ENCODE measurements at places on chromosomes 7 and 10. TPM values are rescaled to one million over a fixed set of nuclear protein-coding genes. Genes with fewer than 3 reads are reported as not detected.

- DNase-seq = peak; percentile 57
Measured at GRCh38 chr7:15558756-15559155, 3.1 kb downstream of the AGMO start.

GRCh38 chr7:135194494-135195095 lies 16.7 kb downstream of the WDR91 start:
- DNase-seq = no peak

DNA sequence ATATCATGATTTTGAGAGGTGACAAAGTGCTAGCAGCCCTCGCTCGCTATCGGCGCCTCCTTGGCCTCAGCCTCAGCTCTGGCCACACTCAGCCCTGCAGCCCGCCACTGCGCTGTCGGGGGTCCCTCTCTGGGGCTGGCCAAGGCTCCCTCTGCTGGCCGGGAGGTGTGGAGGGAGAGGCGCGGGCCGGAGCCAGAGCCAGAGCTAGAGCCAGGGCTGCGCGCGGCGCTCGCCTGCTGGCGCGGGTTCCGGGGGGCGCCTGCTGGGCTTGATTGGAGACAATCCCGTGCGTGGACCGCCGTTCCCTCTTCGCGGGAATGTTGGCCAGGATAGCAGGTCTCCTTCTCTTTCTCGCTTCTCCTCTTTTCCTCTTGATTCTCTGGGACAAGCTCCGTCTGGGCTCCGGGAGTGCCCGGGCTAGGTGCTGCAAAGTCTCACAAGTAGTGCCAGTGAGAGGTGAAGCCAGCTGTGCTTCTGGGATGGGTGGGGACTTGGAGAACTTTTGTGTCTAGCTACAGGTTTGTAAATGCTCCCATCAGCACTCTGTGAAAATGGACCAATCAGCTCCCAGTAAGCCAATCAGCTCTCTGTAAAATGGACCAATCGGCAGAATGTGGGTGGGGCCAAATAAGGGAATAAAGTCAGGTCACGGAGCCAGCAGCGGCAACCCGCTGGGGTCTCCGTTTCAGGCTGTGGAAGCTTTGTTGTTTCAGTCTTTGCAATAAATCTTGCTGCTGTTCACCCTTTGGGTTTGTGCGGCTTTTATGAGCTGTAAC lies 43.4 kb upstream of the ELMO1 start:
- DNase-seq = no peak

DNA sequence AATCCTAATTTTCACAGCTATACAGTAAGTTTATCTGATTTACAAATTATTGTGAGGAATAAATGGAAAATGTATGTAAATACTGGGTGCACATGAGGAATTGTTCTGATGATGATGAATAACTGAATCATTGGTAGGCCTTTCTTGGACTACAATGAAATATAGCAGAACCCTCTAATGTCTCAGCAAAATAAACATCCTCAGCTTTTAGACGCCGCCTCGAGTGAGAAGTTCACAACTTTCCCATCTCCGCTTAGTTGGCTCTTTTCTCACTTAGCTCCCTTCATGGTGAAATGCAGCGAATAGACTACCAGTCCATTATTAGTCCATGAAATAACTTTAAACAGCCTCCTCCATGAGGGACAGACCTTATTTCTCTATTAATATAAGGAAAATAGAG lies 182.3 kb downstream of the BICC1 start:
- peak; percentile 40 for DNase-seq

GRCh38 chr7:116779216-116779615 lies 83.2 kb upstream of the CAPZA2 start:
- DNase-seq = no peak

GRCh38 chr10:116691635-116692034 lies 50.7 kb downstream of the HSPA12A start:
- DNase-seq = no peak

DNA sequence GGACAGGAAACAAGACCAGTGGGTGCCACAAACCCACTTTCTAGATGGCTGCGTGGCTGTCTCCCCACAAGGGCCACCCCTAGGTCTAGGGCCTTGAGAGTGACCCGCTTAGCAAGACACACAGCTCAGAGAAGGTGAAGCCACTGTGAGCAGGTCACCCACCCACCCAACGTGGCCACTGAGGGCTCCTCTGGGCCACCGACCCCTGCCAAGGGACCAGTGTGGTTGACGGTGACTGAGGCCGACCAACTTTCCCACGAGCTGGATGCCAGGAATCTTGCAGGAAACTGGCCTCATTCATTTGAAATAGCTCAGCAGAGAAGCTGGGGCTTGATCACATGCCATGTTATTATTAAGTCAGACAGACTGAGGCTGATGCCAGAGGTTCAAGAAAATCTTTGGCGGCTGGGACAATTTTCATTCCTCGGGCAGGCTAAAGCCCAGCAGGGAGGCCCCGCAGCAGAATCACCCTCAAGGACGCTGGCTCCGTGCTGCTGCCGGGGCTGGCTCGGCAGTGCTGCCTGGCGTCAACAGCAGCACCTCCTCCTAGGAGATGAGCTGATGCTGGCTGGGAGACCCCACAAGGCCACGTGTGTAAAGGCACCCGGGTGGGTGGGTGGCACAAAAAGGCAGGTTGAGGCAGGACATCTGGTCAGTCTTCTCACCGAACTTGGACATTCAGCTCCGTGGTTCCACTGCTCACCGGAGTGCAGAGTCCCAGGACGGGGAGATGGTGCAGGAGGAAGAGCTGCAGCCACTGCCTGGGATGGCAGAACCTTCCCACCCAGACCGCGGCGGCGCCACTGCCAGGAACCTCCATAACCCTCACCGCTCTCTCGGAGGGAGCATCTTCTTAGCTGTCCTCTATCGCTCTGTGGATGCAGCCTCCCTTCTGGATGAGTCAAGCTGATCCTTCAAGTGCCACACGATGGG lies 57.8 kb downstream of the ZRANB1 start:
- DNase-seq = no peak

DNA sequence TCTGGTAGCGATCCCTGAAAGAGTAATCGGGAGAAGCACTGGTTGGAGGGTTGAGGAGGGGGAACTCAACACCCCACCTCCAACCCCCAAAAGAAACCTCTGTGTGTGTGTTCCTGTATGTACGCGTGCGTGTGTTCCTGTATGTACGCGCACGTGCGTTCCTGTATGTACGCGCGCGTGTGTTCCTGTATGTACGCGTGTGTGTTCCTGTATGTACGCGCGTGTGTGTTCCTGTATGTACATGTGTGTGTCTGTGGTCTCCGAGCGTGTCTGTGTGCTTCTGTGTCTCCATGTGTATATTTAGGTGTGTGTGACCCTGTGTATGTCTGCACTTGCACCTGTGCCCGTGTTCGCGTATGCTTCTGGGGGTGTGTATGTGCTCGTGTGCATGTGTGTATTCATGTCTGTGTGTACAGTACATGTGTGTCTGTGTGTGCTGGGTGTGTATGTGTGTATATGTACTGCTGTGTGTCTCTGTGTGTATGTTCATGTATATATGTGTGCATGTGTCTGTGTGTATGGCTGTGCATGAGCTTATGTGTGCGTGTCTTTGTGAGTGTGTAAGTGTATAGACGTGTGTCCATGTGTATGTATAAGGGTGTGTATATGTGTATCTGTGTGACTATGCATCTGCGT lies 42.9 kb upstream of the KLF6 start:
- no peak for DNase-seq

DNA sequence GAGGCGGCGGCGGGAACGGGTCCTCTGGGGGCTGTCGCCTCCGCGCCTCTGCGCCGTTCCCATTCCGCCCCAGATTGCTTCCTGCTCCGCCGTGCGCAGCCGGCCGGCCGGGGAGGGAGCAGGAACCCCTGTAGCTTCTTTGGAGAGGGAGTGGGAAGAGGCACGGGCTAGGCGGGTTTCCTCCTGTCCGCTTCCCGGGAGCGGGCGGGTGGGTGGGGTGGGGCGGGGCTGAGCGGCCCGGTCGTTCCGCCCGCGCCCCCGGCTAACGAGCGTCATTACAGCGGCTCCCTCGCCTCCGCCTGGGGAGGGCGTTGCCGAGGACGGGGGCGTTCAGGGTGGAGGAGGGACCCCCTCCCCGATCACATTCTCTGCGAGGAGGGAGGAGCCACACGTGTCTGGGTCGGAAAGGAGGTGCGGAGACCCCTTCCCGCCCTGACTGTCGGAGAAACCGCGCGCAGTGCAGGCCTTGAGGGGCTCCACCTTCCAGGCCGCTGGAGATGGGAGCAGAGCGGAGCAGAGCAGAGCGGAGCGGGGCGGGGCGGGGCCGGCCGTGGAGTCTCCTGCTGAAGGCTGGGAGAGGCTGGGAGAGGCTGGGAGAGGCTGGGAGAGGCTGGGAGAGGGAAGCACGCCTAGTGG lies 39.7 kb downstream of the AGAP3 start:
- DNase-seq = no peak

DNA sequence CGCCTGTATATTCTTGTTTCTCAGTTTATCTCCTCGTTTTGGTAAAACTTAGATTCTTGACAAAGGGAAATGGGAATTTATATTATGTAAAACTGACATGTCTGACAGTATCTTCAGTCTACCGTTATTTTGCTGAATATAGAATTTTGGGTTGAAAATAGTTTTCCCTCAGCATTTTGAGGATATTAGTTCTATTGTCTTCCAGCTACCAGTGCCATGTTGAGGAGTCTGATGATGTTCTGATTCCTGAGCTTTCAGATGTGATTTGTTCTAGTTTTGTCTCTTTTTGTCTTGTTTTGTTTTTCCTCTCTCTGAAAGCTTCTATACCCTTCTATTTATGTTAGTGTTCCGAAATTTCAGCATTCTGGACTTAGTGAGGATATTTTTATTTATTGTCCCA lies 8.0 kb upstream of the PRKAR2B start:
- DNase-seq = no peak

DNA sequence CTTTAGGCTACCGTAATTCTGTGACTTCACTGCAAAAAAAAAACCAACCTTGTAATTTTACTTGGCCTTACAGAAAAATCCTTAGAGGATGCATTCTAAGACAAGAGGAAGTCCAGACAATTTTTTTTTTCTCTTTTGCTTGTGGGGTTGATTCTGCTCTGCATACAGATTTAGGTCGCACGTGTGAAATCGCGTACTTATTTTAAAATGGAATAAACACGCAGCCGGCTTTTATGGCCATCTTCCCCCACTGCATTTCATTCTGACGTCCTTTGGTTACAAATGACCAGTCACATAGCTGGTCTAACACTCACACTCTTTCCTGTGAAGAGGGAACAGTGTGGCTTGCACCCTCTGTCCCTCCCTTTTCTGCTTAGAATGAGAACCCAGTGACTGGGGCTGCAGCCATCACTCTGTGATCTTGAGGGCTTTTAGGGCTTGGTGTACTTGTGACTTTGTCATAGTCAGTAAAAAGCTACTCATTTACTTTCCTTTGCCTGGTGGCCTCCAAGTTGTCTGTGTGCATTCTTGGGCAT lies 63.6 kb upstream of the CARD11 start:
- no peak for DNase-seq

DNA sequence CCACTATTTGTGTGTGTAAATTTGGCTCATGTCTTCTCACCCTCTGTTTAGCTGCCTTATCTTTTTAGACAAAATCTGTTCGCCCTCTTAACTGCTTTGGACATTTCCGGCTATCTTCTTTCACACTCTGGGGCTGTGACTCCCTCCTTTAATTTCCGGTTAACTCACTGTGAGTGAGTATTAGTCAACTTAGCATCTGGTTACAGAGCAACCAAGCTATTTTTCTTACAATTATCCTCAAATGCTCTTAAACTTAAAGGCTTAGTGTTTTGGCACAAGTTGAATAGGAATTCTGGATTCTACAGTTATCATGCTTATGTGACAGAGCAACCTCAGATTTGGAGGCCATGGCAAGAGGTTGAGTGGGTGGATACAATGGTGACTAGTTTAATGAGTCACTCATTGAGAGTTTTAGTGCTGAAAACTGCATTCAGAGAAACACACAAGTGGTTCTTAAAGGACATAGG lies 177.6 kb upstream of the SEMA3A start:
- DNase-seq = peak; percentile 94

GRCh38 chr10:75469006-75469616 lies 37.7 kb downstream of the LRMDA start:
- DNase-seq = peak; percentile 98

DNA sequence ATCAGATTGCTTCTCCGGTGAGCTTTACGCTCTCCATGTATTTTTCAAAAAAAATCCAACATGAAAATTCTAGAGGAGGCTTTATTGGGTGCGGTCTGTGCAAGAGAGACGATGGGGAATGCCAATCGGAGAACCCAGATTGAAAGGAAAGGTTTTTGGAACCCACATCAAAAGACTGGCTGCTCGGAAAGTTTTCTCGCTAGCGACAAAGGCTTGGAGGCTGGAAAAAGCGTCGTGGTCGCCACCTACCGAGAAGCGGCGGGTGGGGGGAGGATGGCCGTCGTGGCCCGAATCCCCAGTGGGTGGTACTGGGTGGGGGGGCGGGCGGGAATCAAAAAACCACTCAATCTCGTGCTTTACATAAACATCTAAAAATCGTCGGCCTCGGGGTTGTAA lies 1.1 kb upstream of the GTF2I start:
- no peak for DNase-seq

GRCh38 chr7:55192723-55193122 lies 172.4 kb upstream of the LANCL2 start:
- peak; percentile 85 for DNase-seq

DNA sequence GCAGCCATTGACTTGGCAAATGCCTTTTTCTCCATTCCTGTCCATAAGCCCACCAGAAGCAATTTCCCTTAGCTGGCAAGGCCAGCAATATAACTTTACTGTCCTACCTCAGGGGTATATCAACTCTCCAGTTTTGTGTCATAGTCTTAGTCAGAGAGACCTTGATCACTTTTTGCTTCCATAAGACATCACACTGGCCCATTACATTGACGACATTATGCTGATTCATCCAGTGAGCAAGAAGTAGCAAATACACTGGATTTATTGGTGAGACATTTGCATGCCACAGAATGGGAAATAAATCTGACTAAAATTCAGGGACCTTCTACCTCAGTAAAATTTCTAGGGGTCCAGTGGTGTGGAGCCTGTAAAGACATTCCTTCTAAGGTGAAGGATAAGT lies 649.7 kb upstream of the ANKRD30A start:
- peak; percentile 57 for DNase-seq

- DNase-seq = peak; percentile 58
Measured at GRCh38 chr10:104274762-104275721, 6.1 kb downstream of the GSTO2 start.

TMEM236 gene
- total RNA-seq = under 0.01 TPM

CRYGN gene
- not detected for total RNA-seq

SEMA4G gene
- total RNA-seq = 0.51 TPM

SHTN1 gene
- 3.1 TPM for total RNA-seq

FEZF1 gene
- total RNA-seq = not detected

SPDYE9 gene
- not detected for total RNA-seq

CCDC7 gene
- total RNA-seq = 2.4 TPM

UFSP1 gene
- total RNA-seq = 4.2 TPM

ADRB1 gene
- 1.8 TPM for total RNA-seq

KIN gene
- 2.9 TPM for total RNA-seq

ASL gene
- 37.9 TPM for total RNA-seq

ADCY1 gene
- total RNA-seq = 1.0 TPM

GATA3 gene
- under 0.01 TPM for total RNA-seq

GPR26 gene
- total RNA-seq = not detected

NRG3 gene
- not detected for total RNA-seq

All from bronchial epithelial cell (primary cell).